Activated CD4-positive, alpha-beta T cell treated with anti-CD3 and anti-CD28 coated beads, Interleukin-2, amount 10 ng/mL, durations not matched to agents 7 days and 5 days (primary cell): ENCODE measurements at places on chromosomes 3 and 15. TPM values are rescaled to one million over a fixed set of nuclear protein-coding genes. Genes with fewer than 3 reads are reported as not detected.

DNA sequence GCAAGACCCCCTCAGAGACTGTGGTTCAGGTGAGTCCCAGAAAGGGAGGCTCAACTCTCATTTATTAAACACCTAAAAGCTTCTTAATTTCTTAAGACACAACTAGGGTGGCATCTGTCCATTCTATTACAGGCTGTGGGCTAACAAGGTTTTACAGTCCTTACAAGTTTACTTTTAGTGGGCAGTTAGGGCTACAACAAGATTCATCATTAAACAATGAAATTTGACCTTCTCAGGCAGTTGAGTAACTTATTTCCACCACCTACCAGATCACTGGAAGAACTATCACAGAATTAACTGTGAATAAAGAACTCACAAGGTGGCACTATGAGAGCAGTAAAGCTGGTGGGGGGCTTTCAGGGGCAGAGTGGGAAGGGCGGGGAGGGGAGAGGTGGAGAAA, 132.6 kb downstream of the PLD1 start:
- DNase-seq, result no peak

Gene ERC2
- total RNA-seq, result not detected

Gene TMIE
- 1.2 TPM for total RNA-seq

DNA sequence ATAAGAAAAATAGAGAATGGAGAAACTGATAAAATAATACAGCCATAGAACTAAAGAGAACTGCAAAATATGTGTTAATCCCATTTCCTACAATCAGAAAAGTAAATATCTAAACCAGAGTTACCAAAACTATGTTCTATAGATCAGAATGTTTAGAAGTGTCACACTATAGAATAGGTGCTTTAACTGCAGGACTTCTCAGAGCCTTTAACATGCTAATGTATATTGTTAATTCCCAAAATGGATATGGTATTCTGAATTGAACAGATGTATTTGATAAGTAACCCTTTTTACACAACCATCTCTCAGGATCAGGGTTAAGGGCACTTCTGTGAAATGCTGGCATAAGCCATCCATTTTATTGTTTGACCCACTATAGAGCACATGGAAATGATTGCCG, 200.3 kb downstream of the SHOX2 start:
- no peak for DNase-seq
